ENCODE measurements at places on chromosomes 12 and 14.

GRCh38 chr12:67921286-67921685 is 68.0 kb upstream of the IFNG-AS1 start:
- no peak for DNase-seq

DNA sequence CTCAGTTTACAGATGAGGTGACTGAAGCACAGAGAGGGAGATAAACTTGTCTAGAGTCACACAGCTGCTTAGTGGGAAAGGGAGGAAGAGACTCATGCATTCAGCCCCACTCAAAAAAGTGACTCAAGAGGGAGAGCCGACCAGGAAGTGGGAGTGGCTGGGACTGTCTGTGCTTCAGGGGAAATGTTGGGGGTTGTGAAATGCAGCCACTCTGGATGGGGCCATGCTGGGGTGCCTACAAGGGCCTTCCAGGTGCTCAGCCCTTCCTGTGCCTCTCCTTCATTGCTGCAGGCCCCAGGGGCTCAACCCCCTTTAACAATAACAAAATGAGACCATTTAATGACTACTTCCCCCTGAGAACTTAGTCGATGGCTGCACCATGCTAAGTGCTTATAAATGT is 41.8 kb downstream of the CACNA1C start:
- no peak for DNase-seq

DNA sequence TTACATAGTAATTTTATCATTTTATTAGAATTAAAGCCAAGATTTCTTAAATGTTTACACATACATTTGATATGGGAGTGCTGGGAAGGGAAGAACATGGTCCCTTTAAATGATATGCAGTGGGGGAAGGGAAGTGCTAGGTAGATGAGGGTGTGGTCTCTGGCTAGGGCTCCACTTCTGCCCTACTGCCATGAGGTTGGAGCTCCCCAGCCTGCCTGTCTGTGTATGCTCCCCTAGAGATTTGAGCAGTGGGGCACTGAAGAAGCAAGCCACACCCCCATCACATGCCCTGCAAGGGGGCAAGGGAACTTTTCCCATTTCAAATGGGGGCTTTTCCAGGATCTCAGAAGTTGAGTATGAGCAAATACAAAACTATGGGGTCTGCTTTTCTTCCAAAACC is 25.5 kb downstream of the CLECL1 start:
- no peak for DNase-seq

DNA sequence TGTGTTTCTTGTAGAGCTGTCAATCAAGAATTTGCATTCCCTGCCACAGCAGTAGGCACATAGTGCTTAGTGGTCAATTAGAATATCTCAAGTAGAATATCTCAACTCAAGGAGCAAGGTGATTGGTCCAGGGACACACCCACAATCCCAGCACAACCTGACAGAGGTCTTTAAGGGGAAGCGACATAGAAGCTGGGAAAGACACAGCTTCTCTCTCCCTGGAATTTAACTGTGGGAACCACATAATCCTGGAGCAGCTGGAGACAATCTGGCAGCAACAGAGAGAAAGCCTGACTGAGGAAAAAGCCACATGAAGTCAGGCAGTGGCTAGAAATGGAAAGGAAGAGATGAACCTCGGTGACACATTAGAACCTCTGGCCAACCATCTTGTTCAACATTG is 85.7 kb upstream of the LMO3 start:
- no peak for DNase-seq

DNA sequence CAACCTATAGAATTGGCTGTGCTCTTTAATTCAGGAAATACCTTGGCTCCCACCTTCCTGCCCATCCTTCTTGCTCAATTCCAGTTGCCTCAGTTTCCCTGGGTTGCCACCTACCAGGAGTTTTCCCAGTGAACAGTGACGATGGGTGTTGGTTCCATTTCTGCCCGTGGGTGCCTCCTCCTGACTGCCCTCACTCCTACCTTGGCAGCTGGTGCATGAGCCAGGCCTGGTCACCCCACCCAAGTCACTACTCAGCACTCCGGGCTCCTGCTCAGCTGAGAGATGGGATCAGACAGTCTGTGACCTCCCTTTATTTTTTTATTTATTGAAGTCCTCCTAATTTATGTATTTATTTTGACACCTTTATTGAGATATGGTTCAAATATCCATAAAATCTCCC is 31.0 kb upstream of the PTGR2 start:
- no peak for DNase-seq

GRCh38 chr12:9735601-9736000 is 2.7 kb upstream of the CLECL1 start:
- DNase-seq, result no peak

GRCh38 chr12:20320552-20320951 is 47.8 kb upstream of the PDE3A start:
- no peak for DNase-seq

GRCh38 chr12:754851-755562 is 2.6 kb downstream of the WNK1 start:
- peak; percentile 19 for DNase-seq

- no peak for DNase-seq
Measured at GRCh38 chr12:38930990-38931389, 25.6 kb upstream of the CPNE8 start.

DNA sequence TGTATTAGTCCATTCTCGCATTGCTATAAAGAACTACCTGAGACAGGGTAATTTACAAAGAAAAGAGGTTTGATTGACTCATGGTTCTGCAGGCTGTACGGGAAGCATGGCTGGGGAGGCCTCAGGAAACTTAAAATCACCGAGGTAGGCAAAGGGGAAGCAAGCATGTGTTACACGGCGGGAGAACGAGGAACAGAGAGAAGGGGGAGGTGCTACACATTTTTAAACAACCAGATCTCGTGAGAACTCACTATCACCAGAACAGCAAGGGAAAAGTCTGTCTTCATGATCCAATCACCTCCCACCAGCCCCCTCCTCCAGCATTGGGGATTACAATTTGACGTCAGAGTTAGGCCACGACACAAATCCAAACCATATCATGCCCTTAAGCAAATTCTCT is 13.3 kb upstream of the MAX start:
- DNase-seq, result no peak

- no peak for DNase-seq
Measured at GRCh38 chr14:89911010-89911919, 43.3 kb downstream of the EFCAB11 start.

DNA sequence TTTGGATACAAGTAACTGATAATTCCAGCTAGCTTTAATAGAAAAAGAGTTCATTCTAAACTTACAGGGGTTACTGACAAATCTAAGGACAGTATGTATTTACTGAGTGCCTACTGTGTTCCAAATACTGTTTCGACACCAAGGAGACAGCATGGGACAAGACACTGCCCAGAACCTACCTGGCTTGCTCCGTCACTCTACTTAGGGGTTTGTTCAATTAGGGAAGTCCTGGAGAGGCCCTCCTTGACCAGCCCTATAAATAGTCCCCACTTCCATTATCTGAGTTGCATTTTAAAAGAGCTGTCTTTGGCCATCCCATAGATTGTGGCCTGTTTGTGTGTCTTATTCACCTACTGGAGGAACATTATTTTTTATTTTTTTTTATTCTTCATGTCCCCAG is 129.5 kb upstream of the ATF1 start:
- DNase-seq, result no peak

GRCh38 chr14:104322531-104323366 is 184.4 kb downstream of the KIF26A start:
- no peak for DNase-seq

DNA sequence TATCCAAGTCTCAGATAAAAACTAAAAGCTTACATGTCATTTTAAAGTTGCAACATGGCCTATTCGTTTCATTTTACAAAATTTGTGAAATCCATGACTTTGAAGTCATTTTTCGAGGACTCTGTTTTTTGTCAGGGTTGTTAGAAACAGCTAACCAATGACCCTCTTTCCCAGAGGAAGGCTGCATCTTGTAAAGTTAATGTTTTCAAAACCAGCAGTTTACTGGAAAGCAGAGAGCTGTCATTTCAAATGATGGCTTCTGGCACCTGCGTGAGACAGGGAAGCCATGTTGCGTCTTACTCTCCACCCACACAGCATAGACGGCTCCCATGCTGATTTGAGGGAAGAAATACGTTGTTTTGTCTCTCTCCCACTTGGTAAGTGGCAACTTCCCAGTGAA is 50.1 kb upstream of the RTRAF start:
- no peak for DNase-seq

DNA sequence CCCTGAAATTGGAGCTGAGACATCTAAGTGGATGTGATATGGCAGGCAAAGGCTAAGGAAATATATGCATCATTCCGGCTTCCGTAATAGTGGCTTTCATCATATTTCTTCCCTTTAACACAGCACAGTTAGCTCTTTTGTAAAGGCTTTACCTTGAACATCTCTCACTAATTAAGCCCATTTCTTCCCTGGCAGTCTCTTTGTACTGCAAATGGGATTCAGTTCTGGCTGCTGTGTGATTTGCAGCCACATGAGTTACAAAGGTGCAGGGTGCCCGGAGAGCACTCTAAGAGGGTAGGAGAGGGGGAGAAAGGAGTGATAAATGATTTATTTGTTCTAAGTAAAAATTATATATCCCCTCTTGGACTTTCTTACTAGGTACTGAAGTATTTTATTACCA is 232.1 kb upstream of the CCDC196 start:
- no peak for DNase-seq

- DNase-seq, result no peak
Measured at GRCh38 chr14:91470216-91470615, 39.9 kb downstream of the PPP4R3A start.

DNA sequence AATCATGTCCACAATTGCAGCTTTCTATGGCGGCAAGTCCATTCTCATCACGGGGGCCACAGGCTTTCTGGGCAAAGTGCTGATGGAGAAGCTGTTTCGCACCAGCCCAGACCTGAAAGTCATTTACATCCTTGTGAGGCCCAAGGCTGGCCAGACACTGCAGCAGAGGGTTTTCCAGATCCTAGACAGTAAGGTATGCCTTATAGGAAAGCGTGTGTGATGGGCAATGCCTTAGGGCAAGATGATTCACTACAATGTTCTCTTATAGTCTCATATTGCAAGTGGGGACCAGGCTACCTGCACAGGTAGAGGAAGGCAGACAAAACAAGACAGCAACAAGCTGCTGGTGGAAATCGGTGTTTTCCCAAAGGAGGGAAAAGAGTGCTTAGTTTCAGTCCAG is 110.5 kb downstream of the ERGIC2 start:
- DNase-seq, result no peak

DNA sequence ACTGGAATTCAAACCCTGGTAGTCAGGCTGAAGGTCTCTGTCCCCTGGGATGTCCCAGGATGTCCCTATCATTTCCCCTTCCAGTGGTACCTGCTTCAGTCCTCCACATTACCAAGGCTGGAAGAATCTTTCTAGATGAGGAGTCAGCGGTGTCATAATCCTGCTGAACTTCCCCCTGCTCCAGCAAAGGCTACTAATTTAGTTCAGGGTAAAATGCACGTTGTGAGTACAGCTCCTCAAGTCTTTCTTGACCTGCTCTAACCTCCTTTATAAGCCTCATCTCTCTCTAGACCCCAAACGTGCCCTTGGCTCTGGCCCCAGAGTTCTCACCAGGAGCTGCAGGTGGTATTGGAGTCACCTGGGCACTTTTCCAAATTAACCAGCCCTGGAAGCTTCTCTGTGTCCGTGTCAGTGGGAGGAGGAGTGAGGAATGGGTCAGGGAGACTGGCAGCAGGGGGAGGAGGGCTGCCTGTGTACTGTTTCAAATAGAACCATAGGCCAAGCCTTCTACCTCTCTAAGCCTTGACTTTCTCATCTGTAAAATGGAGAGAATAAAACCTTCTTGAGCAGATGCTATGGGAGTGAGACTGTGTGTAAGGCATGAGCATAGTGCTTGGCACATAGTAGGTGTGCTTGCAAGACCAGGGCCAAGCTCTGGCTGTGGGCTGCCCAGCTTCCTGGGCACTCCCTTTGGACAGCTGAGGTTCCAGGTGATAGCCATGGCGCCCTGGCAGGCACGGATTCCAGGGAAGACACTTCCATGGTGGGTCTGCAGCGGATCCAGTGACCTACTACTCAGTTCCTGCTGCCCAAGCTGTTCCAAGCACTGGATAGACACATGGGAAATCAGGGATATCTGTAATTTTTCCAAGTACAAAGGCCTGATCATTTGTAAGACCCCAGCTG is 24.5 kb downstream of the ASB2 start:
- no peak for DNase-seq

DNA sequence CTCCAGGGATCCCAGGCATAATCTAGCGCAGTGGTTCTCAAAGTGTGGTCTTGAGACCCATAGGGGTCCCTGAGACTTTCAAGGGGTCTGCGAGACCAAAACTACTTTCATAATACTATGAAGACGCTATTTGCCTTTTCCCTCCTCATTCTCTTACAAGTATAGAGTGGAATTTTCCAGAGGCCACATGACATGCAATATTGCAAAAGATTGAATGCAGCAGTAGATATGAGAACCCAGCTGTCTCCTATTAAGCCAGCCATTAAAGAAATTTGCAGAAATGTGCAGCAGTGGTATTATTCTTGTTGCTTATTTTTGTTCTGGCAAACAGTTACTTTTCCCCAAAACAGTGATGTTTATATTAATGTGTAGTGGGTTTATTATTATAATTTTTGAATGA is 62.8 kb downstream of the VWF start:
- DNase-seq, result no peak

GRCh38 chr12:5083955-5084849 is 40.5 kb downstream of the KCNA5 start:
- peak; percentile 65 for DNase-seq

DNA sequence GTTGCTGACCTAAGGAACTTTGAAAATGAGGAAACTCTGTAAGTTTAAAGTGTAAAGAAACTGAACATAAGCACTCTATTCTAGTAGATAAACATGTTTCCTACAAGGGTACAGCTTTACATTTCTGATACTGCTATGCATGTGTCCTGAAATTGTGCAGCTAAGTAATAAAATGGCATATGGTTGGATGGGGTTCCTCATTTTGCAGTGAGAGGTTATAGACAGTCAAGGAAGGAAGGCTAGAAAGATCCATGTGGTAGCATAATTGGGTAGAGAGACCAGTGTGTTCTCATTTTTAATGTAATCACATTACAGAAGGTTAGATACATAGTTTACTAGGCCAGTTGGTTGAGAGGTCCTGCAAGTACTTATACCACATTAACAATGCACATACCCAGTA is 477.0 kb downstream of the TMEM121 start:
- no peak for DNase-seq

- no peak for DNase-seq
Measured at GRCh38 chr12:2359725-2360629, 307.2 kb downstream of the CACNA1C start.

- DNase-seq, result no peak
Measured at GRCh38 chr14:79568594-79568993, 642.7 kb downstream of the DIO2 start.

DNA sequence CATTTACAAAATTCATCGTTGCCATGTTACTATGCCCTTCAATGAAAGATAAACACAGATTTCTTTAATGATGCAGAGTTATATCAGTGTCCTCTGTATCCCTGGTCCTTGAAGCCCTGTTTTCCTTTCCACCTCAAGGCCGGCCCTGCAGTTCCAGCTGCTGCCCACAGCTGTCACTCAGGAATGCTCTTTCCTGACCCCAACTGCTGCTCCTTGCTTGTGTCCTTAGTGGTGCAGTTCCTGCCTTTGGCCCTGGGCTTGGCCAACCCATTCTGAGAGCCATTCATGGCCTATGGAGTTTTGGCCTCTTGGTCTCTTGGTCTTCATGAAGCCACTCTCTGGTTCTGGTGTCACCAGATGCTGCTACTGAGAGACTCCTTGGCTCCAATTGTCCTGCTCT is 93.1 kb downstream of the GAS2L3 start:
- no peak for DNase-seq

- no peak for DNase-seq
Measured at GRCh38 chr14:102019006-102019540, 54.7 kb downstream of the DYNC1H1 start.

GRCh38 chr14:24459331-24459730 is 16.8 kb upstream of the SDR39U1 start:
- DNase-seq, result no peak

- no peak for DNase-seq
Measured at GRCh38 chr14:70916300-70916699, 9.0 kb downstream of the PCNX1 start.

Data from NCI-H146 (cell line).